Right lobe of liver (tissue), 6 donors: ENCODE measurements at places on chromosomes 4 and X.

DNA sequence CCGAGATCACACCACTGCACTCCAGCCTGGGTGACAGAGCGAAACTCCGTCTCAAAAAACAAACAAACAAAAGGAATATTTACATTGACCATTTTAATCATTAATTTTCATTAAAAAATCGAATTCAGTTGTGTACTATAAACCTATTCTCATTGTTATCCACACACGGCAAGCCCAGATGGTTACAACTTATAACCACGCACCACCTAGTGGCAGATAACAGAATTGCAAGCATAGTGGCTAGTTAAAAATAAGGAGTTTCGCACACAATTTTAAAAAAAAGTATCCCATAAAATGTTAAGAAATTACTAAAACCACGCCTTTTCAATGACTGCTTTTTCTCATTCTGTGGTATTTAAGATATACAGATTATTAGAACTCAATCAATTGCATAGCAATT, 25.4 kb downstream of the MBNL3 start:
- no peak for DNase-seq

- DNase-seq, result no peak
Observed at GRCh38 chr4:38333219-38333618, 330.8 kb upstream of the KLF3 start.

DNA sequence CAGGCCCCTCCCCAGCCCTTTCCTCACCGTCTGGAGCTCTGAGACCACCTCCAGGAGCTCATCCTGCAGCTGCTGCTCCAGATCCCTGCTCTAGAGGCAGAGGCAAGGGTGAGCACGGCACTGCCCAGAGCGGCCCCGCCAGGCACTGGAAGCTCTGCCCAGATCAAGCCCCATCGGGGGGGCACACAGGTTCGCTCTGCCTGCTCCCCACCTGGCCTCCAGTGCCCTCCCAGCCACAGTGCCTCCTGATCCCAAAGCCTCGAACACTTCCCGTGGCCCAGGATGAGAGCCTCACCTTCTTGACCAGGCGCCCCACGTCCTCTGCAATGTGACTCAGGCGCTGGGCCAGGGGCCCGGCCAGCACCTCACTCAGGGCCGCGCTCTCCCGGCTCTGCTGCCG, 5.0 kb downstream of the ARHGAP4 start:
- no peak for DNase-seq

- no peak for DNase-seq
Observed at GRCh38 chr4:6364581-6364980, 94.9 kb downstream of the WFS1 start.

GRCh38 chrX:24487571-24487970, 22.5 kb downstream of the PDK3 start:
- no peak for DNase-seq

GRCh38 chr4:64784125-64784524, 374.9 kb upstream of the TECRL start:
- DNase-seq, result no peak

DNA sequence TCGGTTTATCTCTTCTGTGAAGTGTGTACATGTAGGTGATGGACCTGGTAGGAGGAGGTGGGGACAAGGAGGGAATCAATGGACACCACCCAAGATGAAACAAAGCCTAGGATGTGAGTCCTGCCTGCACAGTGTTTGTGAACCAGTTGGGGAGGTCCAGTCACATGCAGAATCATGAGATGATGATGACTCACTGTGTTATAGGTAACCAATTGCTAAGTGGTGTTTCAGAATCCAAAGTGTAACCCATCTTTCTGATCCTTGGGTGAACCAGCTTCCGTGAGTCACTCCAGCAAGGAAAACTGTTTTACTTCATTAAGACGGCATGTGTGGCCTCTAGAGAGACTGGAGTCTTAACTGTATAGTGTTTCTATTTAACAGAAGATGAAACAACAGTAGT, 57.9 kb upstream of the HPF1 start:
- DNase-seq, result no peak

GRCh38 chrX:102063445-102064074, 61.9 kb upstream of the TCEAL2 start:
- no peak for DNase-seq

- peak; percentile 53 for DNase-seq
Observed at GRCh38 chrX:46912603-46913491, 626 bp downstream of the JADE3 start.

DNA sequence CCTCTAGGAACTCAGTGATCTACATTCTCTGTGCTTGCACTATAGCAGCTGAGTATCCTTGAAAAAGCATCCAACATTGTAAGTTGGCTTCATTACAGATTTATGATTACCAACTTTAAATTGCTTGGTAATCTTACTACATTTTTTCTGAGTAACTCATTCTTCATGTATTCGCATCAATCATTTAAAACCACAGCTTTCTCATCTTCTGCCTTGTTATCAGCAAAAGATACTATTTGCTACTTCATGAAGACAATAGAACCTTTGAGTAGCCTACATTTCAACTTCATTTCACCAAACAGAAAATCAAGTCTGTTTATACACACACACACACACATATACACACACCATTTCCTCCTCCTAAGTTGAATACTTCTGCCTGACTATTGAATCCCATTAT, 6.2 kb upstream of the DCAF8L2 start:
- no peak for DNase-seq

- no peak for DNase-seq
Observed at GRCh38 chr4:5967783-5968182, 50.4 kb downstream of the C4orf50 start.

DNA sequence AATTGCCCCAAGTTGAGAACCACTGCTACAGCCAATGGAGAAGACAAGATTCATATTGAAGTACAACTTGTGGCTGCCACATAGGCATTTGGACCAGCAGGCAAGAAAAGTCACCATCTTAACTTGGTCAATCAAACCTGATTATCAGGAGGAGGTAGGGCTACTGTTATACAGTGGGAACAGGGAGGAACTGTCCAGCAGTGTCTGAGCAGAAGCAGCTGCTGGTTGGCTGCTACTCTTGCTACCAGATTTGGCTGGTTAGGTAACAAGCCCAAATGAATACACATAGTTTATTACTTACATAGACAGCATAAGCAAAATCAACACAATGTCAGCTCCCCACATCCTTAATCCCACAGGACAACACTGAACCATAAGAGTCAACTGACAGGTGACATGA, 39.4 kb downstream of the ATP1B4 start:
- no peak for DNase-seq

DNA sequence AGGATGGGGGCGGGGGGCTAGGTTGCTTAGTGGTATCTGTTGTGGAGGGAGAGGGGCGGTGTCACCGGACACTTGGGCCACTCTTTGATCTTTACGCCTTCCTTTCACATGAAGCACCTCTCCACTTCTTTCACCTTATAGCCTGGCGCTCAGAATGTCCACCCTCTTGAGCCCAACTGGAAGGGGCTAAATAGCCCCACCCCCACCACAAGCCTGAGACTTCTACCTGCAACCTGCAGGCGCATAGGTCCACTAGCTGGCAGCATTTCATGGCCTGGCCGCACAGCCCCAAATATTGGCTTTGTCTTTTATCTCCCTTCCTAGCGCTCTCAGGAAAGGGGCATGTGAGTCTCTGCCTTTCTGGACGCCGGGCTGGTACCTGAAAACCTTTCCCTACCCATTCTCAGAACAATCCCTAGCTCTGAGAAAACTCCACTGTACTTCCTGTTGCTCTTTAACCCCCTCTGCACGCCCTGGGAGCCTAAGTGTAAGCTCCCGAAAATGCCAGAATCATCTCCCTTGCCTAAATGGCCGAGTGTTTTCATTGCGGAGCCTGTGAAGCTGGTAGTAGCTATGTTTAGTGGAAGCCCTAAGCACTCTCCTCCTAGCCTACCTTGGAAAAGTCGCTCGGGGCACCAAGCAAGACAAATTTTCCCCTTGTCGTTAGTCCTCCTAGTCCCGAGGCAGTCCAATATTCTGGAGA, 1.2 kb upstream of the TRPC5 start:
- DNase-seq, result peak; percentile 51

- peak; percentile 68 for DNase-seq
Observed at GRCh38 chr4:40918330-40918729, 168.6 kb downstream of the NSUN7 start.

DNA sequence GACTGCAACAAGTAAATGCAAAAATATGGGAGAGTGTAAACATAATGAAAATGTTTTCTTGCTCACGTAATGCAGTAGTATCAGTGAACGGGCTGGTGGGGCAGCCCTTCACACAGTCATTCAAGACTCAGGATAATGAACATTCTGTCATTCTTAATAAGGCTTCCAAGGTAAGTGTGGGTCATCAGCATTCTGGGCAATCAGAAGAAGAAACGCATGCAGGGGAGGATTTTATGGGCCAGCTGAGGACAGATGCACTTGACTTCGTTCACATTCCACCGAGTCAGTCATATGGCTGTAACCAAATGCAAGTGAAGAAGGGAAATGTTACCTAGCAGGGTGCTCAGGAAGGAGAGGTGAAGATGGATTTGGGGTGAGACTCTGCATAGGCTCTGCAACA, 68.0 kb upstream of the MAP9 start:
- DNase-seq, result no peak

GRCh38 chr4:187065806-187066205, 342.1 kb upstream of the FAT1 start:
- DNase-seq, result no peak

DNA sequence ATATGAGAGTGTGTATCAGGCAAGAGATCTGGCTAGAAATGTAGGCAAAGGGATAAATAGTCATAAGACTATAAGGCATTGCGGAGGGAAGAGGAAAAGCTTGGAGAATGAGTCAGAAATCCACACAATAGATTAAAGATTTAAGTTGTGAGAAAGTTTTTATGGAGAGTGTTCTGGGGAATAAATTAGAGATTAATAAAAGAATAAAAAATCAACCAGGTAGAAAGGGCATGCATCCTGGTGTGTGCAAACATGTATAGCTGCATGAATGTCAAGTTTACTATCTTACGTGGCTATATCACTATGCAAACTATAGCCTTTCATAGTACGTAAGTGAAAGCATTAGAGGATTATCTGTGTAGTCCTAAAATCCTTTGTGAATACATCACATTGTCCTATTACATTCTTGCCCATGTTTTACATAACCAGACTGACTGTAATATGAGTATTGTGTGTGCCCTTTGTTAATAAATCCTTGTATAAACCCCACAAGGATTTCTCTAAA, 36.9 kb downstream of the SNCA start:
- DNase-seq, result no peak

DNA sequence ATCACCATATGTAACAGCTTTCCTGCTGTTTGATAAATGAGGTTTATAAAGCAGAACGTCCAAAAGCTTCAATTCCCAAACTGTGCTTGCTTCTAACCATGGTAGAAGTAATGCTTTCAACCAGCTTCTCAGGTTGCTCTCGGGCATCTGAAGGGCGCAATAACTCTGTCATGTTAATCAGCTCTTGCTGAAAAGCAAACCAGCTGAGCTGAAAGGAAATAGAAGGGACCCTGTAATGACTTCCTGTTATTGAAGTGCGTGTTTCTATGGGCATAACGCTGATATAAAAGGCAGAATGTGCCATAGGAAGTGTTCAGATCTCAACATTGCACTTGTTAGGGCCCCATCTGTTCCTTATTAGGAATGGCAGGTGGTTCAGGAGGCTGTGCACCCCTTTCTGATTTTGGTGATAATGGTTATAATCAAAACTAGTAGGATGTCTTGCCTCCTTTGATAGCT, 21.2 kb downstream of the HERC3 start:
- DNase-seq, result no peak

DNA sequence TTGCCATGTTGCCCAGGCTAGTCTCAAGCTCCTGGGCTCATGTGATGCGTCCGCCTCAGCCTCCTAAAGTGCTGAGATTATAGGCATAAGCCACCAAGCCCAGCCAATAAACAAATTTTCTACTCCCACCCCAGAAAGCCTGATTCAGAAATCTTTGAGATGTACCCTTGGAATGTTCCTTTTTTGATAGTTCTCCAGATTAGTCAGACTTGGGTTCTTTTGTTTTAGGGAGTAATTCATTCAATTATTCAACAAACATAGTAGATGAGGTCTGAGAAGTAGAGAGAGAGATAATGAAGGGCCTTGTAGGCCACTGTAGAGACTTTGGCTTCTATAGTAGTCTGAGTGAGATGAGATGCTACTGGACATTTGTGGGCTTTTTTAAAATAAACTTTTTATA, 27.8 kb downstream of the RP2 start:
- DNase-seq, result no peak

DNA sequence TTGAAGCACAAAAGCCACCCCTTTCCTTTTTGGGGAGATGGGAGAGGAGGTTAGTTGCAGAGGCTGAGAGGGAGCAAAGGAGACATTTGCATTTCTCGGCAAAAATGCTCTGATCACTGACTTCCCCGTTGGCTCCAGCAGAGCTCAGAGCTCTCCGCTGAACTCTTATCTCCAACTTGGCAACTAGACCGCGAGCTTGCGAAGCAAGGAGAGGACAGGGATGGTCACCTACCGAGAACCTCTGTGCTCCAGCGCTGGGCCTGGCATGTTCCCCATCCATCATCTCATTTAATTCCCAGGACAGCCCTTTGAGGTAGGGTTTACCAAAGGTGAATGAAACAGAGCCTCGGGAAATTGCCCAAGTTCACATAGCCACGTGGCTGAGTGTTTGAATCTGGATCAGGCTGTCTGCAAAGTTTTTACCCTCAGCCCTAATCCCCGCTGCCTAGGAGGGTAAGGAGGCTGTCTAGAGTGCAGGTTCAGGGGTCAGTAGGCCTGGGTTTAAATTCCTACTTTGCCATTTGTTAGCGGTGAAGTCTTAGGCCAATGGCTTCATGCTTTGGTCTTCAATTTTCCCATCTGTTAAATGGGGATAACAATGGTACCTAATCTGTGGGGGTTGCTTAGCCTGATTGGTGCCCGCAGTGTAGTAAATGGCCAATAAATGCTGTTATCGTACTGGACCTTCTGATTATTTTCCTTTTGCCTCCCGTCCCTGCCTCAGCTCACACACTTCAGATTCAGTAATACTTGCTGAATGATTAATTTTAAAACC, 3.8 kb upstream of the CITED1 start:
- no peak for DNase-seq

DNA sequence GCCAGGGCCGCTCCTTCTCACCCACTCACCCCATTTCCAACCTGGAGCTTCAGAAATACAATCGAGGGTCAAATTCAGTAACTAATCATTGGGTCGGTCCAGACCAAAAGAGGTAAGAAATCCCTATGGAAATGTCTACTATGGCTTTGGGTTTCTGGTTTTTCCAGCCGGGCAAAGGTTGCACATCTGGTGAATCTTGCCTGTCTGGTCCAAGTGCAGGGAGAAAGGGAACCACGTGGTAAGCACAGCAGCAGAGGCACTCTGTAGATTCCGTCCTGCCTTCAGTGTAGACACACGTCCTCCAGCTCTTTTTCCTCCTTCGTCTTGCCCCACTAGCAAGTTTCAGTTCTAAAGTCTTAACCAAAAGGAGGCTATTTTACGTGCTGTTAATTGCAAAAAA, 218.0 kb upstream of the JADE1 start:
- DNase-seq, result no peak

GRCh38 chr4:163663454-163664225, 169.2 kb downstream of the TMA16 start:
- DNase-seq, result no peak

DNA sequence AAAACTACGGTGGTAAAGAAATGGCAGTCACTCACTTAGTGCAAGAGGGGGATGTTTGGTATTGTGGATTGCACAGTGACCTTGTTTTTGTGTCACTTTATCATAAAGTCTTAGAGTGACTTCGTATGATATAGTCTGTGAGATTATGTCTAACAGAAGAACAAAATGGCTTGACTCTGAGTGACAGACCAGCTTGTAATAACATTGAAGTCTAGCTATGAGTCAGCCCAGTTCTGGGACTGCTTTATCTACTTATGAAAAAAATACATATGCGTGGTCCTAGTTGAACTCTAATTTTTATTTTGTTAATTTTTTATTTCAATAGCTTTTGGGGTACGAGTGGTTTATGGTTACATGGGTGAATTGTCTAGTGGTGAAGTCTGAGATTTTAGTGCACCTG, 20.0 kb downstream of the DCLK2 start:
- no peak for DNase-seq

GRCh38 chr4:4856071-4857000, 3.1 kb upstream of the MSX1 start:
- DNase-seq, result no peak
